Activated CD4-positive, alpha-beta T cell treated with anti-CD3 and anti-CD28 coated beads, Interleukin-2, Interleukin-4, amounts not matched to agents 100 ng/mL and 50 ng/mL, durations not matched to agents 16 hours and 8 hours (primary cell): ENCODE measurements at places on chromosomes 5 and 9.

GRCh38 chr9:35793461-35793860 lies 2.1 kb downstream of the NPR2 start:
- no peak for DNase-seq

DNA sequence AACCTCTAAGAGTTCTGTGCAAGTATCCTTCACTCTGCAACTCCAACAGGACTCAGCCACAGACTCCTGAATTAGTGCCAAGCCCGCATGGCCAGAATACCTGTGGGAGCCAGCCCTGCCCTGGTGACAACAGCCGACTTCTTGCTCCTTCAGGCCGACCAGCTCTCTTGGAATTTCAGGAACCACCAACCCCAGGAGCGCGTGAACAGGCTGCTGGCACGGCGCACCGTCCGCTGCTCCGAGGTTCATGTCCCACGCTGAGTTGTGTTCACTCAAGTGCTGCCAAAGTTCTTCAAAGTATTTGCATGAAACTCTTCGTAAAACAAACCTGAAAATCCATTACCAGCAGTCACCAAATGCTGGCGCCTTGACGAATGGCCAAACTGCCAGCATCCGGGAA lies 232.8 kb downstream of the NR2F1-AS1 start:
- no peak for DNase-seq

GRCh38 chr9:29282121-29282520 lies 1708.8 kb upstream of the C9orf72 start:
- no peak for DNase-seq

DNA sequence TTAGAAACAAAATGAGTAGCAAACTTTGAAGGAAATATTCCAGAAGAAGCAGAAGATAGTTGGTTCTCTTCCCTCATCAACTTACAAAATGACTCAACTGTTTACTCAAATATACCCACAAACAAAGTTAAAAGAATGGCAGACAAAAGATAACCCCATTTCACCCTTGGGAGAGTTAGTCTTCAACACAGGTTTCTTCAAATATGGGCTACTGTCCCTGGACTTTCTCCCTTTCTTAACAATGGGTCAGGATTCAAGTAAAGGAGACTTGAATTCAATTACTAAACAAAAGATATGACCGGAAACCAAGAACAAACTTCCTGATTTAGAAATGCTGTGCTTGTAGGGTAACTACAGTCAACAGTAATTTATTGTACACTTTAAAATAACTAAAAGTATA lies 14.2 kb downstream of the RFX3 start:
- no peak for DNase-seq

DNA sequence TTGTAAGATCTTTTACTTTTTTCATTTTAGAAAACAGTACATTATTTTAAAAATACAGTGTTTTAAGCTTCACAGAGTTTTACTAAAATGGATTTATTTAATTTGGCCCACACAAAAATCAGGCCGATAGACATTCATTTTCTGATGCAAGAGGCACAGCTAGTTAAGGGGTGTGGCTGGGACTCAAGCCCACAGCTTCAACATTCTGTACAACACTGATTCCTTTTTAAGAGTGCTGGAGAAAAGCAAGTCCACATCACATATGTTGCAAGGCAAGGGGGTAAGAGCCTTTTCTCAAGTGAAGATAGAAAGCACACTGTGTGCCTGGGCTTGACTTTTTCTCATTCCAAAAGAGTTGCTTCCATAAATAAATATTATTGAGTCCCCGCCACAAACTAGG lies 195.9 kb downstream of the RFK start:
- DNase-seq, result no peak

- no peak for DNase-seq
These were observed 1.6 kb upstream of the CD72 start for GRCh38 chr9:35619800-35620158.

DNA sequence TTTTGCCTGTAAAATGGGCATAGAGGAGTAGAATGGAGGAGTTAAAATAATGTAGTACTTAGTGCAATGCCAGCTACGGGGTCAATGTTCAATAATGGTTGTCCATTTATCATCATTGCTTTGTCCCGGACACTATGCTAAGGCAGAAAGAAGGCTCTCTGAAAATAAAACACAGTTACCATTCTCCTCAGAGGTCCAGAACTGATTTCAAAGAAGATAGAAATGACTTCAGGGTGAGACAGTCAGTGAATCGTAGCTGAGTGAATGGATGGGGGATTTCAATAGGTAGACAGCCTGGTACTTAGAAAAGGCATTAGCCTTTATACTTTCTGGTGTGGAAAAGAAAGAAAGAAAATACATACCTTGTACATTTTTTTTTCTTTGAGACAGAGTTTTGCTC lies 1.2 kb upstream of the AK3 start:
- no peak for DNase-seq

DNA sequence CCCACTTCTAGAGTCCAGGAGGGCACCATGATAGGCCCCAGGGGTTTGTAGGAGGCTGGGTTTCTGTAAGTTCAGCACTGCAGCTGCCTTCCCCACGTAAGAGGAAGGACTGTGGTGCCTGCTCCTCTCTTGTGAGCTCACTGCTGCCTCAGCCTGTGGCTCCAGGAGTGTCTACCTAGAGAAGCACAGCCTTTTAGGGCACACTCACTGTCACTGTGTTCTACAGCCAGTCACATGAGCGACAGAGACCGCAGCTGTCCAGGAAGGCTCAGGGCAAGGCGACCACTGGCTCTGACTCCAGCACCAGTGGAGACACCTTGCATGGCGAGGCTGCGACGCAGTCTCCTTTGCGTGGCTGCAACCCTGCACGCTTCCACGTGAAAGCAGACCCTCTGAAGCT lies 72.8 kb downstream of the OTULIN start:
- no peak for DNase-seq

GRCh38 chr9:19424176-19424779 lies 15.5 kb downstream of the ACER2 start:
- DNase-seq, result no peak

DNA sequence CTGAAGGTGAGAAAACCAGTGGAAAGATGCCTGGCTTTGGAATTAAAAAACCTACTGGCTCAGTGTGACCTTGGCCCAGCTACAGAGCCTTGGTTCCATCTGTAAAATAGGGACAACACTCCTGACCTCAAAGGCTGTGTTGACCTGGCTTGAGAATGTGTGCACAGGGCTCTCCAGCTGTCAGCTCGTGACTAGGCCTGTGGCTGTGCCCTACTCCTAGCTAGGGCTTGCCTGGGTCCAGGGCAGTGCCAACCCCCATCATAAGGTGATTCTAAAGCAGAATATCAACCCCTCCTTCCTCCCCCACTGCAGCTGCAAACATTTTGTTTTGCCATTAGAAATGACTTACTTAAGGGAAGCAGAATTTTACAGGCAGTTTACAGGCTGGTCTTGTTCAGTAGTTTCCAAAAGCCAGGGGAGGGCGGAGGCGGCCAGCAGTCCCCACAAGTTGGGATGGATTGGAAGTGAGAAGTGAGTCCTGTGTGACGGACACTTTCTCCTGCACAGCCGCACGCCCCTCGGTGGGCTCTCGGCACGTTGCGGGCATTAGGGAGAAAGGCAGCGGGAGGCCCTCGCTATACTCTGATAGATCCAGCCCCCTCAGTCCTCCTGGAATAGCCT lies 7.3 kb downstream of the PITX1 start:
- no peak for DNase-seq

DNA sequence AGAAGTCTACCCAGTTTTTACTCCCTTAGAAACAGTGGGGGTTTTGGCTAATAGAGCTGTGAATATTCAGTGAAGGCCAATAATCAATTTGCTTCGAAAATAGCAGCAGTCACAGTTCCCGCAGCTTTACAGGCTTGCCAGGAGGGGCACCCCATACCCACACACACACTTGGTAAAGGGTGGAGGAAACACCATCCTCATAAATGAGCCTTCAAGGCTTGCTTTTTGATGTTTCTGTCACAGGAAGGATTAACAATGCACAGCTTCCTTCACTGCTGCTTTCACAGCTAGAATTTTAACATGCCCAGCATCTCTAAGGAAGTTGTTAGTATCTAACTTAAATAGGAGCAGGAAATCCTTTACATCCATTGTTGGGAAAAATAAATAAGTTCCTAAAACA lies 1247.5 kb upstream of the C9orf72 start:
- no peak for DNase-seq

DNA sequence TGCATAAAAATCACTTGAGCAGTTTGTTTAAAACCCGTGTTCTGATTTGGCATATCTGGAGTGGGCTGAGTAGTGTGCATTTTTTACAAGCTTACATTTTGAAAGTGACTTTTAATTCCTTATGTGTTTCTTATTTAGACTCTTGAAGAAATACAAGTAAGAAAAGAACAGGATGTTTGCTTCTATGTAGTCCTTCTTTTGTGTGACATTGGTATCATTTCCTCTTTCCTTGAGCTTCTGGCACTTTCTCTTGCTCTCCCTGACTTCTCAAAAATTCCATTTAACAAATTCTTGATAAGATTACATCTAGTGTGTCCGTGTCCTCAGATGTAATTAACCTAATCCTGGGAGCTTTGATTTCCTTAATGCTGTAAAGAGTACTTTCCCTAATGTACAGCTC lies 12.5 kb downstream of the GARNL3 start:
- DNase-seq, result no peak

DNA sequence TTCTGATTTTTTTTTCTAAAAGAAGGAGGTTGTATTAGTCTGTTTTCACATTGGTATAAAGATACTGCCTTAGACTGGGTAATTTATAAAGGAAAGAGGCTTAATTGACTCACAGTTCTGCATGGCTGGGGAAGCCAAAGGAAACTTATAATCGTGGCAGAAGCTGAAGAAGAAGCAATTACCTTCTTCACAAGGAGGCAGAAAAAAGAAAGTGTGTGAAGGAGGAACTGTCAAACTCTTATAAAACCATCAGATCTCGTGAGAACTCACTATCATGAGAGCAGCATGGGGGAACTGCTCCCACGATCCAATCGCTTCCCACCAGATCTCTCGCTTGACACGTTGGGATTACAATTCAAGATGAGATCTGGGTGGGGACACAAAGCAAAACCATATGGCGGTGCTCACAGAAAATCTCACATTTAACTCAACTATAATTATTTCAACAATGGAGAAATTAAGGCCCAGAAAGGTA lies 27.1 kb downstream of the DPYSL3 start:
- DNase-seq, result no peak
